ENCODE measurements at places on chromosomes 2 and 18. TPM values are rescaled to one million over a fixed set of nuclear protein-coding genes. Genes with fewer than 3 reads are reported as not detected.

TUBB8B gene
- polyA plus RNA-seq: 0.16 TPM

HOXD12 gene
- not detected for polyA plus RNA-seq

PSMG2 gene
- polyA plus RNA-seq: 76.6 TPM

GPBAR1 gene
- 0.45 TPM for polyA plus RNA-seq

PDE11A gene
- not detected for polyA plus RNA-seq

TUBA3D gene
- 0.08 TPM for polyA plus RNA-seq

PPIL3 gene
- 18.7 TPM for polyA plus RNA-seq

PIGN gene
- polyA plus RNA-seq: 13.7 TPM

GALNT13 gene
- not detected for polyA plus RNA-seq

BMP10 gene
- polyA plus RNA-seq: not detected

SCN7A gene
- polyA plus RNA-seq: 1.2 TPM

DUSP19 gene
- 0.55 TPM for polyA plus RNA-seq

TNS1 gene
- polyA plus RNA-seq: 39.0 TPM

BOLL gene
- polyA plus RNA-seq: not detected

SERPINB10 gene
- polyA plus RNA-seq: 0.46 TPM

PLB1 gene
- 0.94 TPM for polyA plus RNA-seq

PLGLB2 gene
- 4.9 TPM for polyA plus RNA-seq

DPP4 gene
- polyA plus RNA-seq: 0.18 TPM

VAMP5 gene
- 19.5 TPM for polyA plus RNA-seq

OTX1 gene
- 0.61 TPM for polyA plus RNA-seq

RTTN gene
- polyA plus RNA-seq: 2.3 TPM

CHST10 gene
- polyA plus RNA-seq: 1.3 TPM

NYAP2 gene
- 0.08 TPM for polyA plus RNA-seq

FIGN gene
- polyA plus RNA-seq: 0.21 TPM

UPP2 gene
- polyA plus RNA-seq: not detected

FHL2 gene
- polyA plus RNA-seq: 55.5 TPM

HAUS1 gene
- polyA plus RNA-seq: 18.8 TPM

ABCA12 gene
- polyA plus RNA-seq: 1.0 TPM

SPEG gene
- 22.3 TPM for polyA plus RNA-seq

GRHL1 gene
- 94.7 TPM for polyA plus RNA-seq

ANKRD29 gene
- polyA plus RNA-seq: 14.8 TPM

UGT1A3 gene
- 0.07 TPM for polyA plus RNA-seq

SERPINB11 gene
- polyA plus RNA-seq: 6.4 TPM

COL6A3 gene
- polyA plus RNA-seq: 10.3 TPM

Data from esophagus (tissue), 2 donors.